ENCODE measurements at places on chromosomes 1 and 21.

DNA sequence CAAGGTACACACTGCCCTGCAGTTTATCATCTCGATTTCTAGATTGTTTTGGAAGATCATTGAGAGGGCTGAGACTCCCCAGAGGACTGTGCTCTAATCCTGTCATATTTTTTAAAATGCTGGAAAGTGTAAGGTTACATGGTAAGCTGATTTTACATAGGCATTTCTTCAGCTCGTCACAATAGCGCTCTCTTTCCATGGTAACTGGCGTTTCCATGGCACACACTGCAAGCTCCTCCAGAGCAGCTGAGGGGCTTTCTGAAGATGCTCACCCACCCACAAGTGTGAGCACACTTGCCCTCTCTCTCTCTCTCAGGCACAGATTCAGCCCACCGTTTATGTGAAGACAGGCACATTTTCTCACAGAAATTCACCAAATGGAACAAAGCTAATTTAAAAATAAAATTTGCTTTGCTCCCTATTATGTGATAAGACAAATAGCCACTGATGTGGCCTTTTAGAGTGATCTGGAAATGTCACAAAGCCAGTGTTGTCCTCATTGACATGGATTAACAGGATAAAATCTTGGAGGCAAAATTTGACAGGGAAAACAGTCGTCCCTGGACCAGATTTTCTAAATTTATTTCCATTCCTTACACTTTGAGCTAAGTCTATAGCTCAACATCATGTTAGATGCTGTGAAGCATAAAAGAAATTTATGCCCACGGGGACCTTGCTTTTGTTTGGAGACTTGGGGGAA is 421.5 kb downstream of the RWDD3 start:
- no peak for DNase-seq

- no peak for DNase-seq
These were observed 131.5 kb downstream of the PLPP3 start for GRCh38 chr1:56447823-56448222.

GRCh38 chr1:167333124-167333523 is 112.4 kb downstream of the POU2F1 start:
- no peak for DNase-seq

DNA sequence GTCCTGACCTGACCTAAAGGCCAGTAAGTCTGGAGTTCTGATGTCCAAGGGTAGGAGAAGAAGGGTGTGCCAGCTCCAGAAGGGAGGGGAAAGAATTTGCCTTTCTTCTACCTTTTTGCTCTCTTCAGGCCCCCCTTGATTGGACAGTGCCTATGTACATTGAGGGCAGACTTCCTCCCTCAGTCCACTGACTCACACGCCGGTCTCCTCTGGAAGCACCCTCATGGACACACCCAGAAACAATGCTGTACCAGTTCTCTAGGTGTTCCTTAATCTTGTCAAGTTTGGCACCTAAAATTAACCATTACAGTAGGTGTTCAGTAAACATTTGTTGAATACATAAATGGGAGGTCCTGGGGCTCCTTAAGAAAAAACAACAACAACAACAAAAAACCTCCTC is 51.0 kb upstream of the POU2F1 start:
- no peak for DNase-seq

DNA sequence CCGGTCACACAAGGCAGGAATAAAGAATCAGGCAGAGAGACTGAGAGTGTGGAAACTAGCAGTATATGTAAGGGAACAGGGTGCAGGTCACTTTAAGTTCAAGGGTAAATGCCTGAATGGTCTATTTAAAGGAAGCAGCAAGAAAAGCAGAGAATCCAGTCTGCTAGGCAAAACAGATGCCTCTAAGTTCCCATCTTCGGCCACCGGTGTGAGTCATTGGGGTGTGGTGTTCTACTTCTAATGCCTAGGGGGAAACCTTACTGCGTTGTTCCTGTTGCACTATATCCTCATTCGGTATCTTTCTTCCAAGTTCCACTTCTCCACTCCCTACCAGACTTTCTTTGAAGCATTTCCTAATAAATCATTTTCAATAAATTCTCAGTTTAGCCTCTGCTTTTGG is 259.9 kb downstream of the HHIPL2 start:
- DNase-seq: no peak

GRCh38 chr1:55317673-55318072 is 102.5 kb upstream of the USP24 start:
- DNase-seq: no peak

DNA sequence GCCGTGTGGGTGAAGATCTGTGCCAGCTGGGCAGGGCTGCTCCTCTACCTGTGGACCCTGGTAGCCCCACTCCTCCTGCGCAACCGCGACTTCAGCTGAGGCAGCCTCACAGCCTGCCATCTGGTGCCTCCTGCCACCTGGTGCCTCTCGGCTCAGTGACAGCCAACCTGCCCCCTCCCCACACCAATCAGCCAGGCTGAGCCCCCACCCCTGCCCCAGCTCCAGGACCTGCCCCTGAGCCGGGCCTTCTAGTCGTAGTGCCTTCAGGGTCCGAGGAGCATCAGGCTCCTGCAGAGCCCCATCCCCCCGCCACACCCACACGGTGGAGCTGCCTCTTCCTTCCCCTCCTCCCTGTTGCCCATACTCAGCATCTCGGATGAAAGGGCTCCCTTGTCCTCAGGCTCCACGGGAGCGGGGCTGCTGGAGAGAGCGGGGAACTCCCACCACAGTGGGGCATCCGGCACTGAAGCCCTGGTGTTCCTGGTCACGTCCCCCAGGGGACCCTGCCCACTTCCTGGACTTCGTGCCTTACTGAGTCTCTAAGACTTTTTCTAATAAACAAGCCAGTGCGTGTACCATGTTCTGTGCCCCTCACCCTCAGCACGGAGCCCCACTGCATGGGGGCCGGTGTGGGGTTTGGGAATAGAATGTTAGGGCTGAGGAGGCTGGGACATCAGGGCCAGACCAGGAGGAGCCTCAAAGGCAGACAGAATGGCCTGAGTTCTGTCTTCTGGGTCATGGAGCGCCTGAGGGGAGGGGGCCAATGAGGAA is 21.3 kb downstream of the SERINC2 start:
- DNase-seq: no peak

DNA sequence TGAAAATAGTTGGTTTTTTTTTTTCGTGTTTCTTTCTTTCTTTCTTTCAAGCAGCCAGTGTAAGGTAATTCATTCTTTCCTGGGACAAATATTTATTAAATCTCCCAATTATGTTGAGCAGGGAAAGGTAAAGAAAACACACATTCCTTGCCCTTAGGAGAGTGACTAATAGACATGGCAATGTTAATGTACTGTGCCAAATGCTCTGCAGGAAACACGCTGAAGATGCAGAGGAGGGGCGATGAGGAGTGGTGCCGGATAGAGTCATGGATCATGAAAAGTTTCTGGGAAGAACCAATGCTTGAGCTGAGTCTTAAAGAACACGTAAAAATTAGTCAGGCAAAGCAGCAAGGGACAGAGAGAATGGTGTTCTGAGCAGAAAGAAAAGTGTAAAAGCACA is 199.2 kb downstream of the DNM3 start:
- DNase-seq: no peak

- DNase-seq: no peak
These were observed 60.7 kb downstream of the CDC14A start for GRCh38 chr1:100413035-100413434.

- no peak for DNase-seq
These were observed 273.2 kb downstream of the BACH1 start for GRCh38 chr21:29571949-29572348.

DNA sequence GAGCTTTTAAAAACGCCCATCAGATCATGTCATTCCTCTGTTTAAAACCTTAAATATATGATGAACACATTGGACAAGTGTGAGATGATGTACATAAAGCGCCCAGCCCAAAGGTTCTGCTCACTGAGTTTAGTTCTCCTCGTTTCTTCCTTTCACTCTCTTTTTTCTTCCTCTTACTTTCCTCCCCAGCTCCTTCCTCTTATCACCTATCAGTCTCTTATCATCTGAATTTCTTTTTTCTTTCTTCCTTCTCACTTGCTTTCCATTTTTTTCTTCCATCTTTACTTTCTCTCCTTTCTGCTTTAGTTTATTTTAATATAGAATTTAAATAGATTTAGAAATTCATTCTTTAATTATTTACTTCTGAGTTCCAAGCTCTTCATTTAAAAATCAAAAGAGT is 17.8 kb upstream of the POGZ start:
- DNase-seq: no peak

- DNase-seq: no peak
These were observed 1536.7 kb upstream of the B3GALT2 start for GRCh38 chr1:194723067-194723466.

- no peak for DNase-seq
These were observed 544.7 kb downstream of the NPHP4 start for GRCh38 chr1:5447503-5447960.

GRCh38 chr1:18861082-18861481 is 1.6 kb upstream of the TAS1R2 start:
- peak; percentile 51 for DNase-seq

- peak; percentile 10 for DNase-seq
These were observed 64.3 kb downstream of the PRKAA2 start for GRCh38 chr1:56709269-56709880.

DNA sequence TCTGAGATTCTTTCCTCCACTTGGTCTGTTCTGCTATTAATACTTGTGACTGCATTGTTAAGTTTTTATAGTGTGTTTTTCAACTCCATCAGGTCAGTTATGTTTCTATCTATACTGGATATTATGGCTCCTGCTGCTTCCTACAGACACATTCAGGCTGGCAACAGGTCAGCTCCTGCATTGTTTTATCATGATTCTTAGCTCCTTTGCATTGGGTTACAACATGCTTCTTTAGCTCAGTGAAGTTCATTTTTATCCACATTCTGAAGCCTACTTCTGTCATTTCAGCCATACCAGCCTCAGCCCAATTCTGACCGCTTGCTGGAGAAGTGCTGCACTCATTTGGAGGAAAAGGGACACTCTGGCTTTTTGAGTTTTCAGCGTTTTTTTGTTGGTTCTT is 37.3 kb upstream of the F3 start:
- no peak for DNase-seq

DNA sequence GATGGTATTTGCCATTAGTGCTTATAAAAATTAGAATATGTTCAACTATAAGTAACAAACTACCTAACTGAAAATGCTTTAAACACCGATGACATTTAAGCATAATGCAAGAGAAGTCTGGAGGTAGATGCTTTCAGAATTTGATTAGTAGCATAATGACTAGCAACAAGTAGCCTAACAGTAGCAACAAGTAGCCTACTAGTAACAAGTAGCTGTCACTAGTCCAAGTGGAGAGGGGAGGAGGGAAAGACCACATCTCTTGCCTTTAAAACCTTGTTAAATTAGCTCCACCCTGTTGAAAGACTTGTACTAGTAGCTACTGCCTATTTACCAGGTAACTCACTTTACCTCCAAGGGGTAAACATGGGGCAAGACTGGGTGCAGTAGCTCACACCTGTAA is 7.9 kb downstream of the GPR88 start:
- DNase-seq: no peak

- DNase-seq: no peak
These were observed 52.3 kb downstream of the BACE2 start for GRCh38 chr21:41220208-41220733.

DNA sequence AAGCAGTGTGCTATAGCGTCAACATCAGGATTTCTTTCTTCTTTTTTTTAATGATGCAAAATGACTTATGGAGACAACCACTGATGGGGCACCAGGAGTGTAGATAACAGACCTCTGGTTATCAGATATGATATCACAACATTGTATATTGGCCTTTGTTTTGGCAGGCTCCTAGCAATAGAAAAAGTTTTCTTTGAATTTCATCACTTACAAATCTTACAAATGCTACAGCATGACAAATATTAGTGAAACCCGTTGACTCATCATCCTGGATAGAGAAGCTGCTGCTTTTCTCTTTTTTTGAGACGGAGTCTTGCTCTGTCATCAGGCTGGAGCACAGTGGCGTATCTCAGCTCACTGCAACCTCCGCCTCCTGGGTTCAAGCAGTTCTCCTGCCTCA is 92.9 kb downstream of the LTN1 start:
- no peak for DNase-seq

- no peak for DNase-seq
These were observed 28.4 kb downstream of the PPP2R5A start for GRCh38 chr1:212313616-212314015.

DNA sequence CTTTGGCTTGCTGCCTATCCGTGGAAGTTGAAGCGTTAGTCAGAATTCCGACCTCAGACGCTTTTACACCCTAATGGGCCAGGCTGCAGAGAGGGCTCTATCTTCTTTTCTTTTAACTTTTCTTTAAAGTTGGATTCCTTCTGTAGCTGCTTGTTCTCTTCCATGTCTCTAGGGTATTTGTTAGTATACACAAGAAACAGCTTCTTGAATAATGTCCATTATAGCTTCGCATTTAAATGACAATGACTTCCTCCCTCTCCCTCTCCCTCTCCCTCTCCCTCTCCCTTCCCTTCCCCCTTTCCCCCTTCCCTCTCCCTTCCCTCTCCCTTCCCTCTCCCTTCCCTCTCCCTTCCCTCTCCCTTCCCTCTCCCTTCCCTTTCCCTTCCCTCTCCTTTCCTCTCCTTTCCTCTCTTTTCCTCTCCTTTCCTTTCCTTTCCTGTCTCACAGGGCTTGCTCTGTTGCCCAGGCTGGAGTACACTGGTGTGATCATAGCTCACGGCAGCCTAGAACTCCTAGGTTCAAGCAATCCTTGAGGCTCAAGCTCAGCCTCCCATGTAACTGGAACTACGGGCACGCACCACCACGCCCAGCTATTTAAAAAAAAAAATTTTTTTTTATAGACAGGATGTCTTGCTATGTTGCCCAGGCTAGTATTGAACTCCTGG is 33.0 kb downstream of the RIPPLY3 start:
- no peak for DNase-seq

DNA sequence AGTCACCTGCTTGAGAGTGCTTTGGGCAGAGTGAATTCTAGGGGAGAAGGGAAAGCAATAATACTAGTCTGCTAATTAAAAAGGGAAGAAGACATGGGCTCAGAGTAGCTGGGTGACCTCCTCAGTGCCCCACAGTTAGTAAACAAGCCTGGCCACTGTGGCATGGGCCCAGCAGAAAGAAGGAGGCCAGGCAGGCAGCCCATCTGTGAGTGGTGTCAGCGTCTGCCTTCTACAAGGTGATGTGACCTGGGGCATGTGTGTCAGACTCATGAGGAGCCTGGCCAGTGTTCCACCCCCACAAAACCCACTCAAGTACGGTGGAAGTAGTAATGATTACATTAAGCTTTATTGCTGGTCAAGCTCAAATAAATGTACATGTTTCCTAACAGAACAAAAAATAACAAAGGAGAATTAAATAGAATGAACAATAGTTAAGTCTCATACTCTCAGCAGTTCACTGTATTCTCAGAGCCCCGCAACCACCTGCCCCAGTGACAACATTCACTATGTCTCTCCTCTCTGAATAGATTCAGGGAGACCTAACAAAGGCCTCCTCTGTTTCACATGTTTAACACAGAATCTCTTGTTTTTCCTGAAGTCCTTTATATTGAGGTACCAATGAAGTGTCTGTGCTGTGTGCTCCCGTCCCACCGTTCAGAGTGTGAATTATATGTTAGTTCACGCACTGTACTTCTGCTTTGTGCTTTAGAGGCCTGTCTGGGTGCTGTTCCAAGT is 32.5 kb downstream of the SLC22A15 start:
- DNase-seq: no peak

- DNase-seq: no peak
These were observed 314.7 kb downstream of the AMY1C start for GRCh38 chr1:104064399-104064798.
